Activated CD4-positive, alpha-beta T cell treated with anti-CD3 and anti-CD28 coated beads for 36 hours (primary cell): ENCODE measurements at places on chromosomes 3 and 15. TPM values are rescaled to one million over a fixed set of nuclear protein-coding genes. Genes with fewer than 3 reads are reported as not detected.

TGM5 gene
- total RNA-seq, result not detected

PLSCR5 gene
- total RNA-seq, result not detected

BNC1 gene
- not detected for total RNA-seq

IL5RA gene
- 0.30 TPM for total RNA-seq

RBP2 gene
- not detected for total RNA-seq

C15orf62 gene
- 0.58 TPM for total RNA-seq

ARPIN gene
- total RNA-seq, result not detected

IGDCC3 gene
- not detected for total RNA-seq
